Myocyte (in vitro differentiated cells): ENCODE measurements at places on chromosomes 1 and 21. TPM values are rescaled to one million over a fixed set of nuclear protein-coding genes. Genes with fewer than 3 reads are reported as not detected.
A peak's percentile ranks its signal among the peaks of the same experiment; 100 is the strongest.

GRCh38 chr1:53344921-53345838 is 17.3 kb upstream of the LRP8 start:
- no peak for DNase-seq

- no peak for DNase-seq
Observed at GRCh38 chr1:51070640-51071039, 31.4 kb upstream of the C1orf185 start.

DNA sequence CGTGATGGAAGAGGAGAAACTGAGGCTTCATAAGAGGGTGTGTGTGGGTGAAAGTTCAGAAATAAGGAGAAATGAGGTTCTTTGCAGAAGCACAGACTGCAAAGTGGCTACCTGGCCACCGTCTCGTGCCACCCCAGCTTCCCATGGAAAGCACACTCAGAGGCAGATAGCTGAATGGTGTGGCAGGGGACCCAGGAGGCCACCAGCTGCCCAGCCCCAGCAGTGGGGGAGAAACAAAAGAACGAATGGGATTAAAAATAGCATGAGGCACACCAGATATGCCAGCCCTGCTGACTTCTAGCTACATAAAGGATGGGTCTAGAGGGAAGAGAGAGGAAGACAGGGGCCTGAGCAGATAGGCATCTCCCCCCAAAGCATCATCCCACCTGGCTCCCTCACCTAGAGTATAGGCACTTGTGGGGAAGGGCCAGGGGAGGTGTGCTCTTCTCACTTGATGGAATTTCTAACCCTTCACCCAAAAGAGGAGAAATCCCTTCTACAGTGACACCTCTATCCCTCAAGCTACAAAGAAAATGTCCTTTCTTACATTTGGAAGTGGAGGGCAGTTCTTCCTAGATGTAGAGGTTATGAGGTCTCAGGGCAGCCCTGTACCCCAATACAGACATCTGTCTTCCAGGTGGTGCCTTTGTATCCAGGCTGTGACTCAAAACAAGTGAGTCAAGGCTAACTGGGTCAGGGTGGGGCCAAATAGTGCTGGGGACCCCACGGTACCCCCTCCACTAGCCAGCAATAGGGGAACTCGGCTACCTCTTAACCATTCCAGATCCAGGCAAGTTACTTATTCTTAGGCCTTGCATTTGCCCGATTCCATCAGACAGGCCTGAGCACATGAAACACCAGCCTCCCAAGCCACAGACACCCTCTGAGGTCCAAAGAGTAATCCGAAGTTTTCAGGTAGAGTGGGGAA is 3.5 kb downstream of the HDGF start:
- peak; percentile 86 for DNase-seq

PDPN gene
- 0.99 and 2.7 TPM in 2 replicates for total RNA-seq

HAO2 gene
- 0.11 TPM in 1 of 2 replicates, not detected in the other for total RNA-seq

DNA sequence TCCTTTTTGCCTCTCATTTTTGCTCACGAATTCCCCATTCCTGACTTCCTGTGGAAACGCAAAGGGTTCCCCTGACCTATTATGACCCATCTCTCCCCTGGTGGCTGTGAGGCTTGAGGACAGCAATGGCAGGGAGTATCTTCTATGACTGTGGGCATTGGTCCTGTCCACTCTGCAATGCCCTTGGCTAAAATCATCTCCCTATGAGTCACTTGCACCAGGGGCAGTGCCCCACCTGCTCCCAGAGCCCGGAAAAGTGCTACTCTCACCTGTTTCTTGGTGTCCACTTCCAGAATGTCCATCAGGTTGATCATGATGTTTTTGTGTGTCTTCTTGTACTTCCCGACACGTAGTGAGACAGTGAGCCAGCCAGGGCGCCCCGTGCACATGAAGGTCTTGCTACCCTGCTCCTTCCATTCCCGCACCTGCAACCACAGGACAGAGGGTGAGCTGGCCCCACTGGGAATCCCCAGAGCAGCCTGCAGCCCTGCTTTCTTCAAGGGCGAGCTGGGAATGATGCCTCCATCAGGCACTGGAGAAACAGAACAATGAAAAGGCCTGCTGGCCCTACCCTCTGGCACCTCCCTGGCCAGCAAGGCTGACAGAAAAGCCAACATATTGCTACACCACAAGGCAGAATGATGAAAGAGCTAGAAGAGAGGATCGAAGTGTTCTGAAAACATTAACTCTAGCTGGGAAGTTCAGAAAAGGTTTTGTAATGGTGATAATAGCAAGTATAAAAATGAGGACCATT is 3.5 kb downstream of the DHCR24 start:
- DNase-seq: no peak

LRIG2 gene
- total RNA-seq: 8.3 and 11.0 TPM in 2 replicates

ITLN2 gene
- not detected in 2 replicates for total RNA-seq

DNA sequence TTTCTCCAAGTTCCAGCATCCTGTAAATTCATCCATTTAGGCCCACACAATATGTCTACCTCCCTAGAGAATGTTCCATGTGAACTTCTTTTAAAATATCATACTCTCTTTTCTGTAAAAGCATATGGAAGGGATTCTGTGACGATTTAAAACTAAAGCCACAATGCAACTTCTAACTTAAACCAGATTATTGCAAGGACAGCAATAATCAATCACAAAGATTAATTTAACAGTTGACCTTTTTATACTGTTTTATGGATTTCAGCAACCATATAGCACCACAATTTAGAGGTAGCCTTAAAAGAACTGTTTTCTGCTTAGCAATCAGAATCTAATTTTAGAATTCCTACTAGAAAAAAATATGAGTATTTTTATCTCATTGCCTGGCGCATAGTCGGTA is 58.3 kb downstream of the DSCAM start:
- DNase-seq: no peak

GRCh38 chr1:78370356-78370755 is 120.4 kb upstream of the PTGFR start:
- DNase-seq: peak; percentile 33

- peak; percentile 83 for DNase-seq
Observed at GRCh38 chr1:82565146-82565545, 764.4 kb downstream of the ADGRL2 start.

NUAK2 gene
- 0.70 and 0.88 TPM in 2 replicates for total RNA-seq

DNA sequence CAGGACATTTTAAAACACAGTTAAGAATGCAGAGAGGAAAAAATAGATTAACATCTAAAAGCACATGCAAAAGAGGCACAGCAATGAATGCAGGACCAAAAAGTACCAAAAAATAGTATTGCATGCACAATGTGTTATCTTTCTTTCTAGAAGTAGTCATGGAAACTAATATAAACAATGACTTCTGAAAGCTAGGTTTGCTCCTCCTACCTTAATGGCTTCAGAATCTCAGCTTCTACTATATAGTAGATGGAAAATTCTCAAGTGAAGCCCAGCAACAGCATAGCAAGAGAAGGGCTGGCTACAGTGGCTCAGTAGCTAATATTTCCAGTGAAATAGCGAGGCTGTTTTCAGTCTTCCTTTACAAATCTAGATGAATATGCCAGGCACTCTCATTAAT is 125.1 kb downstream of the CRB1 start:
- DNase-seq: no peak

USP16 gene
- total RNA-seq: 39.2 and 47.8 TPM in 2 replicates

PCSK9 gene
- 1.2 and 8.8 TPM in 2 replicates for total RNA-seq

GRCh38 chr1:10253755-10254154 is 43.4 kb downstream of the KIF1B start:
- peak; percentile 98 for DNase-seq

DNA sequence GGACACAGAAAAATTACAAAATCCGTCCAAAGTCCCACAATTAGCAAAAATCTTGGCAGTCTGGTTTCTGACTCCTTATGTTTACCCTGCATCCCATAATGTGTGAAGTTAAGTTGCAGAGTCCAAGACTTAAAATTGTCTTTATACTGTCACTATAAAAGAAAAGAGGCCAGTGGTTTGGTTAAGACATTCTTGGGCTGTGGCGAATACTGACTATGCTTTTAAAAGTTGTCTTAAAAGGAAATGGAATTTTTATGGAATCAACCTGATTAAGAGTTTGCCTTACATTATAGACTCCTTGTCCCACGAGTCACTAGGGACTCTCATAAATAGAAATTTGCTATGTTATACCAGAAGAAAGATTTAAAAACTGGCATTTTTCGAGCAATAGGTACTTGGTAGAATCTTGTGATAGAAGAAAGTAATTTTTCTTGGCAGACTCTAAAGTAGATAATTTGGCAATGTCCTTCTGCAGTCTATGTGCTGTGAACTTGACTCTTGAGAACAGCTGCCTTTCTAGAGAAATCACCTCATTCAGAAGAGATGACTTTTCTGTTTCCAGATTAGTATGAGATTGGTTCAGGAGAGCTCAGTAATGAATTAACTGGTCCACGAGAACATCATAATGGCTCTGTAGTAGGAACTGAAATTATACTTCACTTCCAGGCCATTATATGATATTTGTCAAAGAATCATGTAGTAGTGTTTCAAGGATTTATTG is 31.8 kb downstream of the NTNG1 start:
- DNase-seq: no peak

- peak; percentile 2 for DNase-seq
Observed at GRCh38 chr1:106022312-106022902, 1034.1 kb upstream of the PRMT6 start.

DNASE2B gene
- total RNA-seq: not detected in 2 replicates

SOX13 gene
- 2.8 and 5.0 TPM in 2 replicates for total RNA-seq

- DNase-seq: no peak
Observed at GRCh38 chr1:156320560-156320959, 17.5 kb downstream of the CCT3 start.

DNAH14 gene
- total RNA-seq: 10.1 and 25.2 TPM in 2 replicates

- DNase-seq: no peak
Observed at GRCh38 chr1:212691561-212692071, 8.0 kb downstream of the BATF3 start.

GRCh38 chr21:42346866-42347600 is 3.8 kb downstream of the TFF2 start:
- no peak for DNase-seq

- DNase-seq: no peak
Observed at GRCh38 chr1:151864411-151864810, 10.9 kb upstream of the THEM5 start.

- DNase-seq: no peak
Observed at GRCh38 chr1:92902406-92902744, 58.9 kb downstream of the DIPK1A start.

DNA sequence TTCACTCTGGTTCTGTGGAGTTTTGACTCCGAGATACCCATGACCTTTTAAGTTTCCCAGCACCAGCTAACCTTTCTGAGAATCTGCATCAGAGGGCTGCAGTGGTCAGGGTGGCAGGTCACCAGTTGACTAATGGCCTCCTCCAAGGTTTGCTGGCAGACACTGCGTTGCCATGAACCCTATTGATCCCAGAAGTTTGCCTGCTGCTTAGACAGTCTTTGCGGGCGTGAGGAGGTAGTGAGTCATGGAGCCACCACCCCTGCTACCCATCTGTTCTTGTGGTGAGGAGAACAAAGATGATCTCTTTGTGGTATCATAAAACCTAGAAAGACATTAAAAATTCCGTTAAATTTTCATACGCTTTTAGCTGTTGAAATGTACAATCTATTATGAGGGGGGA is 180.4 kb downstream of the FGGY start:
- peak; percentile 96 for DNase-seq
